ENCODE measurements at places on chromosomes 1 and 21.

- no peak for DNase-seq
Measured at GRCh38 chr21:29155118-29155932, 24.9 kb downstream of the MAP3K7CL start.

GRCh38 chr1:172951730-172952365 is 98.9 kb downstream of the TNFSF18 start:
- DNase-seq = no peak

DNA sequence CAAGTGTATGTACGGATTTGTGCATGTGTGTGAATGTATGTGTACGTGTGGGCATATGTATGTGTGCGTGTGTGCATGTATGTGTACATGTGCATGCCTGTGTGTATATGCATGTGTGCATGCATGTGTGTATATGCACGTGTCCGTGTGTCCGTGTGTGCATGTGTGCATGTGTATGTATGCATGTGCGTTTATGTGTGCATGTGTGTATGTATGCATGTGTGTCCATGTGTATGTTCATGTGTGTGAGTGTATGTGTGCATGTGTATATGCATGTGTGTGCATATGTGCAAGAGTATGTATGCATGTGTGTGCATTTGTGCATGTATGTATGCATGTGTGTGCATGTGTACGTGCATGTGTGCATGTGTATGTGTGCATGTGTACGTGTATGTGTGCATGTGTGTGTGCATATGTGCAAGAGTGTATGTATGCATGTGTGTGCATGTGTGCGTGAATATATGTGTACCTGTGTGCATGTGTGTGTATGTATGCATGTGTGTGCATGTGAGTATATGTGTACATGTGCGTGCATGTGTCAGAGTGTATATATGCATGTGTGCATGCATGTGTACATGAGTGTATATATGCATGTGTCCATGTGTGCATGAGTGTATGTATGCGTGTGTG is 15.6 kb downstream of the EPHA8 start:
- no peak for DNase-seq

DNA sequence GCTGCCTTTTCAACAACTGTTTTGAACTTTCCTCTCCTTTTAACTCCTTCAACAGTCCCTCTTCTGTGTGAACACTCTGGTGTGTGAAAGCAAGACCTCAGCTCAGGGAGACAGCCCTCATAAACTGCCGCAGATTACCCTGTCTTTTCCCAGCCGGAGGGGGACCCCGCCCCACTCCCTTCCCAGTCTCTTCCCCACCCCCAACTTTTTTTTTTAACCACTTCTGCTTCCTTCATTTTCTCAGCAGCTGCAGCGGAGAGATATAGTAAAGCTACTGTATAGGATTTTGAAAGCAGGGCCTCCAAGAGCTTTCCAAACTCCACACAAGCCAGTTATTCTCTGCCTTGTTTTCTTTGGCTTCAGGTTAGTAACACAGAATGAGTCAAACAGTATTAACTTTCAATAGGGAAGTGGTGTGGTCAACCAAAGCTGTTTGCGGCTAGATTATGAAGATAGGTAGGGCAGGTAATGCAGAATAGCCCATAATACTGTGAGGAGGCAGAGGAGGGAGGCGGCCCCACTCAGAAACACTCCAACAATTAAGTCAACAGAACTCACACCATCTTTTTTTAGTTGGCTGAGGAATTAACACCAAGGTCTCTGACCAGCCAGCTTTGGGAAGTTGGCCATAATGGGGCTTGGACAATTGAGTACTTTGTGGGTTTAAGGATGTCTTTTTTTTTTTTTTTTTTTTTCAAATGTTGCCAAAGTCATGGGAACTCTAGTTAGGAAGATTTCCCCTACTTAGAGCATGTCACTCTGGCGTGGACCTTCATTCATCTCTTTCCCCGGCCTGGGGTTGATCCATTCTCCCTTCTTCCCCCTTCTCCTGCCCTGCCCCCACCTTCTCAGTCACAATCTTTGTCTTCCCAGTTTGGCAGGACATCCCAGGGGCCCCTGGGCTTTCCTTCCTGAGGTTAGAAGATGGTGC is 177.0 kb downstream of the CLIC6 start:
- DNase-seq = no peak

- no peak for DNase-seq
Measured at GRCh38 chr1:229448845-229449244, 15.0 kb upstream of the ACTA1 start.

- DNase-seq = no peak
Measured at GRCh38 chr1:117627546-117628130, 21.8 kb downstream of the TENT5C start.

- DNase-seq = no peak
Measured at GRCh38 chr1:237133921-237134320, 91.9 kb downstream of the RYR2 start.

GRCh38 chr1:55195521-55196233 is 19.5 kb downstream of the USP24 start:
- DNase-seq = no peak

Data from mesothelial cell of epicardium (in vitro differentiated cells).